Glutamatergic neuron (in vitro differentiated cells): ENCODE measurements at places on chromosomes 16 and 17. TPM values are rescaled to one million over a fixed set of nuclear protein-coding genes. Genes with fewer than 3 reads are reported as not detected.

SNTB2 gene
- 26.8 TPM for total RNA-seq

TMEM92 gene
- not detected for total RNA-seq

MT4 gene
- not detected for total RNA-seq

RMI2 gene
- 4.2 TPM for total RNA-seq

DNA sequence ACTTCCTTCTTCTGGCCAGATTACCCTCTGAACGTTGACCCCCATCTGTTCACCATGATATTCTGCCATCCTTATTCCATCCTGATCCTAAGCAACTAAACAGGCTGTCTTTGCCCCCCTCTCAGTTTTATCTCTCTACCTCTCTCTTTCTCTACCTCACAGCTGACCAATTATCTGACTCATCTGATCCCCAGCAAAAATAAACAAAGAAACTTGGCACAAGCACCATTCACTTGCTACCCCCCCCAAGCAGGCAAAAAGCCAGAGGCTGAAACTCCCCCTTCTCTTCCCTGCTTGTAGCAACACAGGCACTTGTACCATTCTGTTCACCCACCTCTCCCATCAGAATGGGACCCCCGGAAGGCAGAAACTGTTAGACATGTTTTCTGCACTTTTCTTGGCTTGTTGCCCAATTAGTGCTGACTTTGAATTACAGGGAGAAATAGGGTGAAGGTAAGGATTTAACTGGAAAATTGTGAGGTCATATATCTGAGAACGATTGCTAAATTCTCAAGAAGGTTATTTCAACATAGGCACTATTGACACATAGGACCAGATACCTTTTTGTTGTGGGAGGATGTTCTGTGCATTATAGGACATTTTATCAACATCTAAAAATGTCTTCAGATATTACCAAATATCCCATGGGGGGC is 163.2 kb downstream of the TOX3 start:
- no peaks in the 10 kb centered on the region for H3K36me3 ChIP-seq
- H3K4me3 ChIP-seq: no peak overlapping the region
- H3K27ac ChIP-seq: no peak overlapping the region
- DNase-seq: no peak
- no peaks in the 10 kb centered on the region for H3K27me3 ChIP-seq

GRCh38 chr17:40714473-40714872 is 10.9 kb upstream of the KRT24 start:
- no peaks in the 10 kb centered on the region for H3K27me3 ChIP-seq
- no peaks in the 10 kb centered on the region for H3K4me1 ChIP-seq
- no peak overlapping the region for H3K27ac ChIP-seq
- no peak overlapping the region for H3K4me3 ChIP-seq
- no peaks in the 10 kb centered on the region for H3K36me3 ChIP-seq

DNA sequence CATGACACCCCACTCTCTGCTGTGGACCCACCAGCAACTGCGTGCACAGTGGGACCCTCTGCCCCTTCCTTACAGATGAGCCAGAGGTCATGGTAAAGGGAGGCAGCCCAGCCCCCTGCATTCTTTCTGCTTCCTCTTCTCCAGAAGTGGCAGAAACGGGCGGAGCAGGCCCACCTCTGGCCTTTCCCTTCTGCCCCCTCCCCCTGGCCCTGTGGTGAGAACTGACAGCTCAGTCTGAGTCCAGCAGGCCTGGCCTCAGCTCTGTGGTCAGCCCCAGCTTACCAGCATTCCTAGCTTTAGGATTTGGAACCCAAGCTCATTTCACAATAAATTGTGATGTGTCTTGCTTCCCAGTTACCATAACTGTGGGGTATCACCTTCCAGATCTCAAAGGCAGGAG is 4.8 kb upstream of the ANKRD11 start:
- peaks cover 10% of the 10 kb centered on the region for H3K27me3 ChIP-seq
- no peak overlapping the region for H3K27ac ChIP-seq
- H3K36me3 ChIP-seq: no peaks in the 10 kb centered on the region
- H3K4me1 ChIP-seq: peaks cover 24% of the 10 kb centered on the region
- no peak overlapping the region for H3K4me3 ChIP-seq

DNA sequence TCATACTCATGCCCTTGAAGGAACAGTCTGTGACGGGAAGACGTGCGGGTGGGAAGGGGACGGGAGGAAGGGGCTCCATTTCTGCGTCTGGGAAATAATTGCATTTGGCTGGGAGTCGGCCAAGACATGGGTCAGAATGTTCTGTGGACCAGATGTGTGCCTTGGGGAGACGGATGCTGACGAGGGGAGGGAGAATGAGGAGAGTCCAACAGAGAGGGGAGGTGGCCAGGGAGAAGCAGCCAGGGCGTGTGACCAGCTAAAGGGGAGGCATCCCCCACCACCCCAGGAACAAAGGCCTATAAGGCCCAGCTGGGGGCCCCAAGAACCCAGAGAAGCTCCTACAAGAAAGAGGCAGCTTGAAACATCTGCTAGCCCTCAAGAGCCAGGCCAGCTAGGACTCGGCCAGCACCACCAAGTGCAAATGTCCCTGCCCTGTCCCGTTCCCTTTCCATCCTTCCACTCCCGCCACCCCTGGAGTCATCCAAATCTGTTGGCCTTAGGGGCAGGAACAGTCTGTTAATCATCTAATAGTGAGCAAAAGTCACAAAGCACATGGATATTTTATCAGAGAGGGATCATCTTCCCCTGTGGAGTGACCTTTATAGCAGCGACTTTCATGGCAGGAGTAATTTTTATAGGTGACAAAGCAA is 42.5 kb upstream of the BCO1 start:
- H3K36me3 ChIP-seq: no peaks in the 10 kb centered on the region
- no peak overlapping the region for H3K4me3 ChIP-seq
- no peaks in the 10 kb centered on the region for H3K4me1 ChIP-seq
- no peak overlapping the region for H3K27ac ChIP-seq
